ENCODE measurements at places on chromosomes 7 and 10.

- no peak for DNase-seq
Measured at GRCh38 chr7:31055471-31055870, 3.4 kb downstream of the ADCYAP1R1 start.

DNA sequence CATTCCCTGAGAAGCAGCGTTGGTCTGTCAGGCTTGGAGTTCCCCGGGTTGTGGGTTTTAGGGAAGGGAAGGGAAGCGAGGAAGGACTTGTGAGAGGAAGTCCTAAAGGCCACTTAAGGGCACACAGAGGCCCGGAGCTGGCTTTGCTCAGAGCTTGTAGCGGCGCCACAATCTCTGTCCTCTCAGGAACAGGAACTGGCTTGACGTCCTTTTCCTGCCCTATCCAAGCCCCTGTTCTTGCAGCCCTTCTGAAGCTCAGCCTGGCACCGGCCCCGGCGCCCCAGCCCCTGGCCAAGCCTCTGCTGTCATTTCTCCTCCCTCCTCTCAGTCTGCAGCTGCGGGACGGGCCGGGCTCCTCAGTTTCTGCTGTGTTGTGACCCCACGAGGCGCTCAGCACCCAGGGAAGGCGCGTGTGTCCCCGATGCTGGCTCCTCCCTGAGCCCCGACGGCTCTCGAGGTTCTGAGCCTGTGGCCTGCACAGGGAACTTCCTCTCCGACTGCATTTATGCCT lies at the start of gene GIMAP8:
Gene GIMAP8 (plus strand): TSS at position 140 of the 511 bp plus-strand sequence. CDS start 16,069 bp downstream, outside the sequence.
- DNase-seq: no peak

- no peak for DNase-seq
Measured at GRCh38 chr7:7438851-7439250, 96.8 kb downstream of the COL28A1 start.

DNA sequence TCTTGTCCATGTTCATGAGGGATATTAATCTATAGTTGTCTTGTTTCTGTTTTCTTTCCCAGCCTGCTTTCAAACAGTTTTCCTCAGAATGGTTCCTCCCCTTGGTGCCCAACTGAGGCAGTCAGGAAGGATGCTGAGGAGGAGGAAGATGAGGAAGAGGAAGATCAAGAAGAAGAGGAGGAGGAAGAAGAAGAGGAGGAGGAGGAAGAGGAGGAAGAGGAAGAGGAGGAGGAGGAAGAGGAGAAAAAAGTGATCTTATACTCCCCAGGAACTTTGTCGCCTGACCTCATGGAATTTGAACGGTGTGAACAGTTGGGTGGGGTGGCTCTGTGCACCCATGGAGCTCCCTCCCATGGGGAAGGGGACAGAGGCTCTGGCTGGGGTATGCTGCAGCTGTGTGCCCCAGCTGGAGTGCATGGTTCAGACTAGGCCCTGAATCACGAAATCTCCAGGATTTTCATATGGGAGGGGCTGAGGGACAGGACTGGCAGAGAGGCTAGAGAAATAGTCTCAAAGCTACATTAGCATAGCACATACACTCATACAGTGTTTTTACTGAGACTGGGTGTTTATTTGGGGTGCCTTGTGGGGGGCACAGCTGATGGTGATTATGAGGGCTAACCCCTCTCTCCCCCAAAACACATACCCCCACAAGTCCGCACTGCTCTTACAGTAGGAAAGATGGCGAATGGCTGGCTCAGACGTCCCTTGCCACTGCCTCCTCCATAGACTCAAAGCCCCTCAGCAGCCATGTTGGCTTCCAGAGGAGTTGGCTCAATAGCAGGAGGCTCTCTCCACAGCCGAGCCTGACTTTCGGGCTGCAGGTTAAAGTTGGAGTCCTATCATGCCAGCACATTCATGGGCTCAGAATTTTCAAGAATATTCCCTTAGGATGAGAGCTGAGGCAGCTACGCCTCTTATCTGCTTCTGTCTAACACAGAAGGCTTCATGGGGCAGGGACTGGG lies 11.9 kb downstream of the STRA8 start:
- no peak for DNase-seq

DNA sequence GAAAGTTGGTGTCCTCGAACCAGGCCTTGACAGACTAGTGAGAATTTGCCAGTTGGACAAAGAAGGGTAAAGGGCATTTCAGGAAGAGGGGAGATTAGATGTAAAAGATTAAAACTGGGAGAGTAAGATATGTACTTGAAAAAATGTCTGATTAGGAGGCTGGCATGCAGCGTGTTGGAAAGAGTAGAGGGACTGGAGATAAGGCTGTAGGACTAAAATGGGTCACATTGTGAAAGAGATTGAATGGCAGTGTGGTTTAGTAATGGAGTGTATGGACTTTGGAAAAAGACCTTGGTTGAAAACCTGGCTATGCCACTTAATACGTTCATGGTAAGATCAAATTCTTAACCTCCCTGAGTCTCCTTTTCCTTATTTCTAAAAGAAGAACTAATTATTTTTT lies 14.1 kb downstream of the CREM start:
- DNase-seq: no peak

DNA sequence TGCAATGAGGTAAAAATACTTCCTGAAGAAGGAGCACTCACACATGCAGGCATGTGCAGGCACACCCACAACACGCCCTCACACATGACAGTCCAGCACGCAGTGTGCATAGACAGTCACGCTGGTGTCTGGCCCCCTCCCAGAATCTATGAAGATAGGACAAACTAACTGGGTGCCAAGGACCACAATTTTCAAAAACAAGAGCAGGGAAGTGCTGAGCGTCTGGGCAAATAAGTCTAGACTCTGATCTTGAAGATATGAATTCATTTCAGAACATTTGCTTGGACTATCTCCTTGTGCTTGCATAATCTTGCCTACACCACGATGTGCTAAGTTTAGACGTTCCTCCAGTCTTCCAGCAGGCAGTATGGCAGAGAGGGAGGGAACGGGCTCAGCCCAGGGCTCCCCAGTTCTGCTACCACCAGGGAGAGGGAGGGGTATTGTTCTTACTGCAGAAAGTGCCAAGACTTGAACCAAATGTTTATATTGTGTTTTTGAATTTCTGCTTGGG lies 276.5 kb upstream of the KLF6 start:
- DNase-seq: peak; percentile 72

GRCh38 chr10:91350651-91351081 lies 59.5 kb upstream of the HECTD2 start:
- no peak for DNase-seq

DNA sequence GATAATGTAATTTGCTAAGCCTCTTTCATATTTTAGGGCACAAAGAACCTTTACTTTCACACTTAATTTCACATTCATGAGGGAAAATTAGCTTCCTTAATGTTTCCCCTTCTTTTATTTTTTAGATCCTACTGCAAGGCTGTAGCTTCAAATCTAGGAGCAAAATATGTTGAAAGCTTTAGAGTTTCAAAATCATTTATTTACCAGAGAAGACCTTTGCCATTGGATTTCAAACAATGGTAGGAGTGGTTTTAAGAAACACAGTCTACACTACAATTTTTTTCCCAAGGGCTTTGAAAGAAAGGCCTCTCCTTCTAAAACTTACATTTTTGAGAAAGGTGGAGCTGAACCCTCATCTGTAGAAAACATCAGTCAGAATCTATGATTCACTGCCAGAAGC lies 43.3 kb upstream of the MEOX2 start:
- DNase-seq: no peak

GRCh38 chr10:103893817-103894216 lies 24.2 kb downstream of the STN1 start:
- no peak for DNase-seq

GRCh38 chr10:86269332-86269731 lies 97.3 kb downstream of the GRID1 start:
- DNase-seq: no peak

DNA sequence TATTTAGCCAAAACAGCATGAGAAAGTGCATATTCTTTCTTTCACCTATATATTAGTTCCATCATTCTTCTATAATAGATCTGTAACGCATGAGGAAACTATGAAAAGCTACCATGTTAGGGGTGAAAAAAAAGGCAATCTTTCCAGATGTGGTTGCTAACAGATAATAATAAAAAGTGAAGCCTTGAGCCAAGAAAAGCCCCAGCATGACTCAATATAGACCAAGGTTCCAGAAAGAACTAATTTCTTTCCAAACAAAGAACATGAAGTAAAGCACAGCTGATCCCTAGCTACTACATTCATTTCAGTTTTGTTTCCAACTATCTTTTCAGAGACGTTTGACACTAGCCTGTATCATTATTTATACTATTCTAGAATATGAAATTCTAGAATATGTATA lies 16.4 kb downstream of the ARL4A start:
- DNase-seq: no peak

- DNase-seq: no peak
Measured at GRCh38 chr7:127888411-127888810, 142.8 kb downstream of the LRRC4 start.

DNA sequence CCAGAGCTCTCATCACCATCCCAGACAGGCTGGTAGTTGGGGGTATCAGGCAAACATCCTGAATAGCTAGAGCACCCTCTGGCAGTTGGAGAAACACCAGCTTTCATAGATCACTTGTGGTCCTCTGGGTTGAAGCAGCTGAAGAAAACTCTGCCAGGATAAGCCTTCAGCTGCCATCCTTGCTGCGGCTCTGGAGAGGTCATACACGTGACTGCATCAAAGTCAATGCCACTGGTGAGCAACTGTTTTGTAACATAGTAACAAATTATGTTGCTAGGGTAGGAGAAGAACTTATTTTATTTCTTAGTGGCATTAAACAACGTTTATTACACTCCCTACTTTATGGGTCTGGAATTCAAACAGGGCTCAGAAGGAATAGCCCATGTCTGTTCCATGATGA lies 19.2 kb upstream of the PANK1 start:
- DNase-seq: no peak

DNA sequence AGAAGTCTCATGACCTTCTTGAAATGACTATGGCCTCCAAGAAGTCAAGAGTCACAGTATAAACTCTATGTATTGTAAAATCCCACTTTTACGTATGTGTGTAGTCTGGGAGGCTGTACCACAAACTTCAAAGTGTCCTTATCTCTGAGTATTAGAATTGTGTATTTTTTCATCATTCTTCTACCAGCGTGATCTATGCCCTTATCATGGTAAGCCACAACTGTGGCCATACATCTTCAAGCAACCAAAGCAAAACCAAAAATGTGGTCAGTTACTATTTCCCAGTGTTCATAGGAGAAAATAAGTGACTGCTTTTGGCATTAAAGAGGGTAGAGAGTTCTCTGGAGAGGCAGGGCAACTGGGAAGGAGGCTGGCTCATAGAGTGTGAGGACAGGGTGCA lies 42.8 kb downstream of the SPOCK2 start:
- no peak for DNase-seq

GRCh38 chr10:13068071-13068470 lies 31.9 kb upstream of the OPTN start:
- no peak for DNase-seq
